NAMALWA (cell line): ENCODE measurements at places on chromosomes 12 and 14.
A peak's percentile ranks its signal among the peaks of the same experiment; 100 is the strongest.

- no peak for DNase-seq
Observed at GRCh38 chr14:60102389-60102788, 10.7 kb downstream of the PCNX4 start.

GRCh38 chr12:72560003-72560769 lies 288.0 kb downstream of the TRHDE start:
- peak; percentile 21 for DNase-seq

- DNase-seq: no peak
Observed at GRCh38 chr14:100887728-100888335, 15.7 kb downstream of the RTL1 start.

DNA sequence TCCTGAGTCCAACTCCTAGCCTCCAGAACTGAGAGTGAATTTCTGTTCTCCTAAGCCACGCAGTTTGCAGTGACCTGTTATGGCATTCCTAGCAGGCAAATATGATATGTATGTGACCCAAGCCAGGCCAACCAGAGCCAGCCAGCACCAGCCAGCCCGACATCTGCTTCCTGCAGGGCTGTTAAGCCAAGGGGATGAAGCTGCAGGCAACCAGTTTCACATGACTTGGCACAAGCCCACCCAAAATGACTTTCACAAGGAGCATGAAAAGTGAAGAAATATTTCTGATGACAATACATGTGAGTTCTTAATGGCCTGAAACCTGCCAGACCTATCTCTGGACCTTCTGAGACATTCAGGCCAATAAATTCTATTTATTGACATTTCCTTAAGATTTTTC lies 68.1 kb downstream of the ITPK1 start:
- no peak for DNase-seq

GRCh38 chr12:101607894-101608293 lies 13.1 kb downstream of the MYBPC1 start:
- DNase-seq: no peak

DNA sequence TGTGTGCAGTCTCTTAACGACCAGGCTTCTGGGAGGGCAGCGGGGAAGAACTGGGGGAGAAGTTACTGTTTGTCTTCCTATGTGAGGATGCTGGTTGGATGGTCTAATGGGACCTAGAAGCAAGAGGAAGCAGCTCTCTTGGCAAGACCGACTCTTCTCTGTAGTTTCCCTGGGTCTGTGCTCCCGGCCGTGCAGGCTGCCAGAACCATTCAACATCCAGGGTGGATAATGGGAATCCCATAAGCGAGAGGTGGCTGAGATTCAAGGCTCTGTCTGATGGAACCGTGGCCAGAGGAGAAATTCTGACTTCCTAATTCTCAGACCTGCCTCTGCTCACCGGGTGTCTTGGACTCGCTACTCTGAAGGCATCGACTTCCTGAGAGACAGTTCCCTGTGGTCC lies 561.0 kb upstream of the TBX3 start:
- no peak for DNase-seq
